ENCODE measurements at places on chromosomes 1 and 21.

- no peak for DNase-seq
Observed at GRCh38 chr1:33288976-33289857, 31.7 kb downstream of the A3GALT2 start.

- DNase-seq, result no peak
Observed at GRCh38 chr1:12251442-12251841, 21.6 kb downstream of the VPS13D start.

- no peak for DNase-seq
Observed at GRCh38 chr1:84253891-84254290, 47.6 kb upstream of the SAMD13 start.

DNA sequence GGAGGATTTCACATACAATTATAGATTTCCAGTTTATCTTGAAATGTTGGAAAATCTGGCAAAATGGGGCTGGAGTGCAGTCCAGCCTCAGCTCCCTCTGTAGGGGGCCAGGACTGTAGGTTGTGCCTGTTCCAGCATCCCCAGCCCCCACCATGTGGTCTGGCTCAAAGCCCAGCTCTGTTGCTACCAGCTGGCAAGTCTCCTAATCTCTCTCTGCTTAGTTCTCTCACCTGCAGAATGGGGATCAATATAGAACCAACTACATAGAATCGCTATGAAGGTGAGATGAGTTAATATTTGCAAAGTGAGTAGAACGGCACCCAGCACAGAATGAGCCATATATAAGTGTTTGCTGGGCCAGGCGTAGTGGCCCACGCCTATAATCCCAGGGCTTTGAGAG, 50.0 kb upstream of the TARDBP start:
- DNase-seq, result no peak

DNA sequence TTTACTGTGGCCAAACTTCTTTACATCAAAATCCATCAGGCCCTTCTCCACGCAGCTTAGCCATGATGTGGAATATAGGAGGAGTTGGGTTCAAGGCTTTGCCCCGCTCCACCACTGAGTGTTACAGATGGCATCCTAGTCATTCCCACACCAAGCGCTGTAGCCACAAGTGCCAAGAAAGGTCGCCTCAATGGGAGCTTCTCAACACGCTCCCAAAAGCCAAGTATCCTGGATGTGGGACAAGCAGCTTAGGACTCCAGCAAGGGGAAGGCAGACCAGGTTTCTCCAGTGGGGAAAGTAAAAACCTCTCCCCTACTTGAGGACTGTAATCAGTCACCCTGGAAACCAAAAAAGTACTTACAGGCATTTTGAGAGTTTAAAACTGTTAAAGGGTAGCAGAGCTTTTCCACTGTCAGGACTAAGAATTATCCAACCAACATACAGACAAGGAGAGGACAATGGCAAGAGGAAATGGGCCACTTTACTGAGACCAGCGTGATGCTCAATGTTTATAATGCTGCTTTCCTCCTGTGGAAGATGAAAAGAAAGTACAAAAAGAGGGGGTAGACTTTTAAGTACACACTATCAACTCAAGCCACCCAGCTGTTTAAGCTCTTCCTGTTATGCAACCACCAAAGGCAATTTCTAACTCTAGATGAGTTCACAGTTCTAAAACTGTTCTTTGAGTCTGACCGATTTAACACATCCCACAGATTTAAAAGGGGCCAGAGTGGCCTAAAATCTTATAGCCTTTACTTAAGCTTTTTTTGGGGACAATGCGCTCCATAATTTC, 120.7 kb upstream of the KRTAP19-8 start:
- DNase-seq, result no peak

DNA sequence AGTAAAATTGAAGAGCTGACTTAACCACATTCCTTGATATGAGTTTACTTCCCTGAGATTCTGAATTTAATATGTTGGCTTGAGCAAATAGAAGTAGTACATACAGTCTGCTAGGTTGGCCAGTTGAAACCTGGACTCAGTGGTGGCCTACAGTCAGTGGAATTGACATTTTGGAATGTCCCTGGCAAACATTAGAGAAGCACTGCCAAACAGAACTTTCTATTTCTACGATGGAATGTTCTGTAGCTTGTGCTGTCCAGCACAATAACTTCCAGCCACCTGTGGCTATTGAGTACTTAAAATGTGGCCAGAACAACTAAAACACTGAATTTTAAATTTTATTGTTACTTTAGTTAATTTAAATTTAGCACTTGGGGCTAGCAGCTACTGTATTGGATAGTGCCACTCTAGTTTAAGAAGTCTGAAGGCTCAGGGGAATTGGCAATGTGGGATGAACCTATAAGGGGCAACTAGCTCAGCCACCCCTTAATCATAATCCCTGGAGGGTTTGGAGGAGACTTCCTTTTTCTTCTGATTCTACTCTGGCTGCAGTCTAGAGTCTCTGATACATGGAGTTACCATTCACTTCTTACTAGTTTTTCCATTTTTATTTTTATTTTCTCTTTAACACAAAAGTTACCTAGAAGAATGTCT, 10.3 kb upstream of the TEDDM1 start:
- DNase-seq, result no peak

DNA sequence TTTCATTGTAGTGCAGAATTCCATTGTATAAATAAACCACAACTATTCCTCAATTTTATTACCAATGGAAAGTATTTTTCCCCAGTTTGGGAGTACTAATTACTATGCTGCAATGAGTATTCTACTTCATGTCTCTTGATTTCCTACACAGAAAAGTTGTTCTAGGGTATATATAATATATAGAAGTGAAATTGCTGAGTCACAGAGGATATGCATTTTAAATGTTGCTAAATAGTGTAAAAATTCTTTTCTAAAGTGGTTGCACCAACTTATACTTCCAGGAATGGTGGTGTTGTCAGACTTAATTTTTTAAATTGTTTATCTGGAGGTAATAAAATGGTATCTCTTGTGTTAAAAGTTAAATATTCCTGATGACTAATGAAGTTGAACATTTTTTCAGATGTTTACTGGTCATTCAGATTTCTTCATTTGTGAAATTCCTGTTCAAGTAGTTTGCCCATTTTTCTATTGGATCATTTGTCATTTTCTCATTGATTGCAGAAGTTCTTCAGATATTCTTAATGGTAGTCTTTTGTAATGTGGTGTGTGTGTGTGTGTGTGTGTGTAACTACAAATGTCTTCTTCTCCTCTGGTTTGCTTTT, 19.1 kb upstream of the MYOG start:
- DNase-seq, result no peak

GRCh38 chr1:246427611-246428010, 79.5 kb downstream of the SMYD3 start:
- no peak for DNase-seq

DNA sequence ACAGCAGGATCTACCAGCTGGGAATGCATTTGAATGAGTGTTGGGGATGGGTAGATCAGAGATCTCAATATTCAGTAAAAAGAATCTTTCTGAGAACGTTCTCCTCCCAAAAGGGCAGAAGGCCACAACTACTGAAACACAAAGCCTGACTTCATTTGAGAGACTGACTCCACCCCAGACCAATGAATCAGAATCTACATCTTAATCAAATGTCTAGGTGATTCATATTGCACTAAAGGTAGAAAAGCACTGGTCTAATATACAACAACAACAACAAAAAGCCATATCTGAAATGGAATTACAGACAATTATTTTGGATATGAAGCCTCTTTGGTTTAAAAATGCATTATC, 123.9 kb downstream of the SMYD3 start:
- no peak for DNase-seq

DNA sequence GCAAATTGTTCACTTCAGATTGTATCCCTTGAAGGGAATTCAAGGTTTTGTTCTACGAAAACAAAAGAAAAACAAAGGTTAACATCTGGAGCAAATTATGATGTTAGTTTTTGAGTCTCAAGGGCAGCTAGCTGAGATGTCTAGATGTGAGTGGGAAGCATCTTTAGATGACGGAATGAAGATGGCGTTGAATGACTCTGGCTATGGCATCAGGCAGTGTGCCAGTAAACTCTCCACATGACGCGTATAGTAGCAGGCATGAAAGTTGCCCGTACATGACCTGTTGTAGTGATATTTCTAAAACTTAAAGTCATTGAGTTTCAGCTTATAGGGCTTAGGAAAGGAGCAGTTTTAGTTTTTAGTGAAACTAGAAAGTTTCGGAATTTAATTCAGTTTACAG, 12.3 kb upstream of the SDC3 start:
- DNase-seq, result no peak

DNA sequence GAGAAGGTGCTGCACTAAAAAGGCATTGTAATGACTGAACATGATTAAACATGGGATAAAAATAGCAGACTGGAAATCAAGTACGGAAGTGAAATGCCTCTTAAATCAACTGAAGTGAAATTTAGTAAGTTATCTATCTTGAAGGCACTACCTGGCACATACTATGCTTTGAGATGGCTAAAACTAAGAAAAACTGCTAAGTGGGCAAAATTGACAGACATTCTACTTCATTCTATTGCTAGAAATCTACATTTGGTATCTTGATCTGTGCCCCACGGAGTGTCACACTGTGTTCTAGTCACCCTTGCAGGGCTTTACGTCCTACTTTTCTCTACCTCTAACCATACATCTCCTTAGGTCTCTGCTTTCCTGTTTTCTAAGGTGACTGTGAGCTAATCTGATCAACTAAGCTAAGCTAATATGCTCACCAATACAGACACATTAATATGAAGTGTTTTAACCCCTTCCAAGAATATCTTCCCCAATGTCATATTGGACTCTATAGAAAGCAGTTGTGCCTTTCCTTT, 4.1 kb downstream of the PDC start:
- DNase-seq, result no peak

GRCh38 chr1:224784265-224785039, 145.0 kb upstream of the DNAH14 start:
- no peak for DNase-seq

DNA sequence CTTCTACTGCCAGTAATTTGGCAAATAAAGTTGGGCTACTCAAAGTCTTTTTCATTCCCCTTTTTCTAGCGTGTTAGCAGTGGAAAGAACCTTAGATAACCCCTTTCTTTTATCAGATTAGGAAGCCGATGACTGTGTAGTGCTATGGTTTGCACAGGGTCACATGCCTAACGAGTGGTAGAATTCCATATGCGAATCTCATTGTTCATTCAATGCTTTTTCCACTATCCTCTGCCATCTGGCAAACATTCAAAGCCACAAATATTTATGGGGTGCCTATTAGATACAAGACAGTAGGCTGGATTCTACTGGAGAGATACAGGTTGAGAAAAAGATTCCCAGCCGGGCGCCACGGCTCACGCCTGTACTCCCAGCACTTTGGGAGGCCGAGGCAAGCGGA, 14.9 kb upstream of the IER5 start:
- DNase-seq, result no peak

DNA sequence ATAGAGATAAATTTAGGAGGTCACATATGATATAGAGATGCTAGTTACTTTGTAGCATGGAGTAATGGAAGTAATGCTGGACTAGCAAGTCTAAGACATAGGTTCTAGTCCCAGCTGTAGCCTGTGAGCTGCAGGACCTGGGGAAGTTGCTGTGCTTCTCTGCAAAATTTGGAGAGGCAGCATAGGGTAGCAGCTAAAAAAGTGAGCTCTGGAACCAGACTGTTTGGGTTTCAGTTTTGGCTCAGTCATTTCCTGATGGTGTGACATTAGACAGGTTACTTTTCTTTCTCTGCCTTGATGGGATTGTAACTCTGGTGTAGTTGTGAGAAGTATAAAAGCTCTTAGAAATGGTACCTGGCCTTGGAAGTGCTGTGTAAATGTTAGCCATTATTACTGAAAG, 3.3 kb downstream of the METTL13 start:
- peak; percentile 55 for DNase-seq

GRCh38 chr1:243343970-243344937, 88.4 kb downstream of the SDCCAG8 start:
- peak; percentile 34 for DNase-seq

DNA sequence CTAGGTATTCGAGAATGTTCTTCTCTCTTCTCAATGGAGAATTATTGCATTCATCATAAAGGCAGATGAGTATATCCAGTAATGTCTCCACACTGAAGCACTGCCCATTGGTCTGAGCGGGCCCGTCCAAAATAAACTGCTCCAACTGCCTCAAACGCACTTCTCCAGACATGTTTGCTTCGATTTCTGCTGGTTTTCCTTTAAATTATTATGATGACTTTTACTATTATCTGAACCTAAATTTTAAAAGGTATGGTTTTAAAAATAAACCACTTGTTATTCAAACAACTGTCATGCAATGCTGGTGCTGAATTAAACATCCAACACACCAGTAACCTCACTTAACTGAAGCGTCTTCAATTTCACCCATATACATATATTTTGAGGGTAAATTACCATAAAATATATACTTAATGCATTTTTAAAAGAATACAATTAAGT, 1.3 kb downstream of the CDC42BPA start:
- no peak for DNase-seq

DNA sequence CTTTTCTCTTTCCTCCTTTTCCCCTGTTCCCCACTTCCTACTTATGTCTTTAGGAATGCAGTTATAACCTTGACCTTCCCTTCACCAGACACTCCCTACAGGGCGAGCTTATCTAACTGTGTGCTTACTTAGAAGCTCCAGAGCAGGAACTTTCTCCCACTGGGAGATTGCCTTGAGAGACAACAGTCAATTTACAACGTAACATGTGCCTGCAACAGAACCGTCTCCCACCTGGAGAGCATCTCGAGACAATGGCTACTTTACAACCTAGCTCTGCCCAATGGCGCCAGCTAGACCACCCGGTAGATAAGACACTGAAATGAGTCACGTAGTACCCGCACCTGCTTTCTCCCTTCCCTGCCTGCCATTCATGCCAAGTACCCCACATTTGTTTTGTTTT, 16.7 kb downstream of the HMGN1 start:
- no peak for DNase-seq

GRCh38 chr1:170891872-170892271, 43.5 kb upstream of the MROH9 start:
- no peak for DNase-seq

DNA sequence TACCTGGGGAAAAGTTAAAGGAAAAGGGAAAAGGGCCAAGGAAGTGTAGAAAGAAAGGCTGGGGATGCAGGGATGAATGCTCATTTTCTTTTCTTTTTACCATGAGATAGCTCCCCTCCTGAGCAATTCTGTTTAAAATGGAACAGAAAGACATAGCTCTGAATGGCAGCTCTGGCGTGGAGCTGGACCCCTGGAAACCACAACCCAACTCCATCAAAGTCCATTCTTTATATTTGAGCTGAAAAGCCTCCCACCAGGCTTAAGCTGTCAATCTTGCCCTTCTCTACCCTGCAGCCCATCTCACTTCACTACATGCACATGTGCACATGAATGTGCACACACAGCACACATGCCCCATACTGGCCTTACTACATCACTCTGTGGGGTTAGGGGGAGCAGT, 69.2 kb downstream of the TNR start:
- DNase-seq, result no peak

GRCh38 chr1:184442260-184442659, 55.4 kb downstream of the C1orf21 start:
- no peak for DNase-seq
